ENCODE measurements at places on chromosomes 3 and 15.

GRCh38 chr3:12974334-12974733 lies 98.9 kb downstream of the IQSEC1 start:
- DNase-seq: no peak

- no peak for DNase-seq
These were observed 619 bp downstream of the EIF2AK4 start for GRCh38 chr15:39934397-39935071.

GRCh38 chr15:79702621-79703020 lies 194.2 kb downstream of the MTHFS start:
- no peak for DNase-seq

- no peak for DNase-seq
These were observed 236.9 kb upstream of the HES1 start for GRCh38 chr3:193899001-193899400.

DNA sequence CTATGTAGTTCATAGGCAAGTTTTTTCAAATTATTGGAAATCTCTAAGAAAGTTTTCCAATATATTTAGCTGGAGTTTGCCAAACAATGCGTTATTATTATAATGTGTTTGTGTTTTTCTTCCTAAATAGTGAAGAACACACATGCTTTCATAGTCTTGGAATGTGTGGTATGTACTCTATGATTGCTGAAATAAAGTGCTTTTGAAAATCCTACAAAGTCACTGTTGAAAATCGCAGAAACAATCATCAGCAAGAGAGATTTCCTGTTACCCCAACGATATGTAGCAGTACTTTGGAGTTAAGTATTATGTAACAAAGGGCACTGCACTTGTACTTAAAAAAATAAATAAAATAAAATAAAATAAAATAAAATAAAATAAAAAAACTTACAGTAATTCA lies 796.2 kb downstream of the NAALADL2 start:
- DNase-seq: no peak

DNA sequence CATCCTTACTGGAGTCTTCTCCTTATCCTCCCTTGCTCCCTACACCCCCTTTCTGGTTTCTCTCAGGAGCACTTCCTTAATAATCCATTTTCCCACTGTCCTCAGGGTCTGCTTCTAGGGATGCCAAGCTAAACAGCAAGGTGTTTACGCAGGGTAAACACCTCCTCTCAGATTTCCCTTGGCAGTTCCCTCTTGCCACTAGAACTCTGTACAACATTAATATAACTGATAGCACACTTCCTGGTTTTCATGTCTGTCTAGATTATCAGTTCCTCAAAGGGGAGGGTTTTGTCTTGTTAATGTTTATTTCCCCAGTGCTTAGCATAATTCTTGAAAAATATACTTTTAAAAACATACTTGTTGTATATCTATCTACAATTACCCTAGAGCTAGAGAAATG lies 118.0 kb upstream of the SLC24A5 start:
- DNase-seq: no peak

DNA sequence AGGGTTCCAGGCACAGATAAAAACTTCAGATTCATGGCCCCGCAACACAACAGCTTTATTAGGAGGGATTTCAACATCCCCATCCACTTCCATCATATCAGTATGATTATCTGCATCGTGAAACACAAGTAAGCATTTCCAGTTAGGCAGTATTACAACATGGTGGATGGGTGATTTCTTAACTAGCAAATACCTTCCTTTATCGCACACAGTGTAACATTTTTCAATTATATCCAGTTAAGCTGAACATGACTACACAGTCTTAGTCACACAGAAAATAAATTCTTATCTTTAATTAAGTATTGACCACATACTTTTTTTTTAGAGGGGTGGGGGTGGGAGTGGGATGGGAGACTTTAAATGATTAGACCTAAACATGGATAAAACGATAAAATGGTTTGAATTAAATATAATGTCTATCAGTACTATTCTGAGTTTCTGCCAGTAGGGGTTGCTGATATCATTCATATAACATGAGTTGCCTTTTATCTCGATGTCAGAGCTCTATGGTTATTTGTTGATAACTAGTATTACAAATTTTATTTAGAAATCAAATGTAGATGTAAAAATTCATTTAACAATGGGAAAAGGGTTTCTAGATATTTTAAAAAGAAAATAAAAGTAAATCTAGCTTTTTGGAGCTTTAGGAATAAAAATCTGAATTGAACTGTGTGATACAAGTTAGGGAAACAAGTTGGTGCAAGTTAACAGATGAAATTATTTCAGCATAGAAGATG lies 146.6 kb downstream of the TBL1XR1 start:
- DNase-seq: no peak

DNA sequence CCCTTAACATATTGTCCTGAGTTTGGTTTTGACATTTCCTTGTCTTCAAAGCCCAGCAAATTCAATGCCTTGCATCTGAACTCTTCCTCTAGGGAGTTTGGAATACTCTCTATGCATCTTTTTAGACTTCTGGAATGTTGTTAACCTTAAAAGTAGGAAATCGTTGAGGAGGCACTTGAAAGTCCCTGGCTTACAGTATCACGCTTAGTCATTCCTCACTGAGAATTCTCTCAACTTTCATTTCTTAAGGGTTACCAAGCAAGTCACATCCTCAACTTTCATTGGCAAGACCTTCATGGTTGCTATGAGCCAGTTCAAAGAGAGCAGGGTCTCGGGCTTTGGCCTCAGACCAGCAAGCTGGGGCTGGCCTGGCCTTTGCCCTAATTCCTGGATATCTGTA lies 89.9 kb downstream of the ASB7 start:
- no peak for DNase-seq

- no peak for DNase-seq
These were observed 9.6 kb upstream of the CLDN16 start for GRCh38 chr3:190378240-190378891.

DNA sequence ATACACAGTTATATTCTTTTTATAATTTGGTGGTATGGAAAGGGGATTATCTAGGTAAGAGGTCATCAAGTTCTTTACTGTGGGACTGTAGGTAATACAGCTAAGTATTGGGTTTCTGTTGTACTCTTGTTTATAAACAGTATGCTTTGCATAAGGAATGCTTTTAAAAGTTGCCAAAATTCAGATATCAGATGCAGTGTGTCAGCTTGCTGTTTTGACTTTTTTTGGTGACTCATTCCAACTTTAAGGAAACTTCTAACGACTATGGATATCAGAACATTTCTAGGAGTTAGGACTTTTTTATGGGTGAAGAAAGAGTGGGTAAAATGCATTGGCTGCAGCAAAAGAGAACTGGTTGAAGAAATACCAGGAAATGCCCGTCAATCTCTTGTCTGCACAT lies 2.8 kb downstream of the SCAANT1 start:
- no peak for DNase-seq

DNA sequence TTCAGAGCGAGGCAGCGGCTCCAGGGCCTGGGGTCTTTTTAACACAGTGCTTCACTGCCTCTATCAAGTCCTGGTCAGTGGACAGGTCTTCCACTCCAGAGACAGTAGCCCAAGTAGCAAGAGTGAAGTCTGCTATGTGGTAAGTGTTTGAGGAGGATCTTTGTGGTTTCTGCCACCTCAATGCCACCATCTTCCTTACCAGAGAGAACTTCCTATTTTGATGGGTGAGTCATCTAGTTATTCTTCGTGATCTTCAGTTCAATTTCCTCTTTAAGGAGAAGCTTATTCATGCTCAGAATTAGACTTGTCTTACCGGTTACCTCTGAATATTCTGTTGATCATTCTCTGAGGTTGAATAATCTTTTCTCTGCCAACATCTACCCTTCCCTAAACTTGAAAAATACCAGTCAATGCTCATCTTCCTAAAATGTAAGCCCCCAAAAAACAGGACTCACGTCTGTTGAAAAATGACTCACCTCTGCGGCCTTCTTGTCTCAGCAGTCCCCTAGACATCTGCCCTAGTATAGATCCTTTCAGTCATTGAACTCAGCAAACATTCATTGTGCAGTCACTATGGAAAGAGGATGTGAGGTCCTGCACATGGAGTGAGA lies 32.2 kb upstream of the BCL6 start:
- peak; percentile 16 for DNase-seq

- DNase-seq: no peak
These were observed 125.0 kb upstream of the SMAD3 start for GRCh38 chr15:66940368-66940767.

- DNase-seq: no peak
These were observed 29.8 kb upstream of the LPP start for GRCh38 chr3:188124184-188124583.

- no peak for DNase-seq
These were observed 115.6 kb upstream of the SOX2 start for GRCh38 chr3:181596126-181596525.

- no peak for DNase-seq
These were observed 106.1 kb upstream of the COL8A1 start for GRCh38 chr3:99532246-99532645.

GRCh38 chr3:67946436-67946835 lies 292.0 kb upstream of the SUCLG2 start:
- DNase-seq: no peak

DNA sequence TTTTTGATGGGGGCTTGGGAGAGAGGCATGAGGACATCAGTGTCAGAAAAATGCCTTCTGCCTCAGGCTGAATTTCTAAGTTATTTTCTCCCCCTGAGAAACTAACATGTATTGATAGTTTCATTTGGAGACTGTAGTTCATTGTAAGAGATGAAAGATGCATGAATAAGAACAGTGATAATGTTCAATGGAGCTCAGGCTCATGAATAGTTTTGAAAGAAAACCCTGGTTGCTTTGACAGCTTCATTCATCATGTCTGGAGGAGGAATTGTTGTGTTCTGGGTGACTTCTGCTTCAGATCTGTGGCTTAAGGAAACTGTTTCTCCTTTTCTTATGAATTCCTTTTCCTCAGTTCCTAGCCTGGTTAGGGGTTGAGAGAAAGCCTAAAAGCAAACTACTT lies 204.0 kb upstream of the LRRC3B start:
- DNase-seq: no peak

DNA sequence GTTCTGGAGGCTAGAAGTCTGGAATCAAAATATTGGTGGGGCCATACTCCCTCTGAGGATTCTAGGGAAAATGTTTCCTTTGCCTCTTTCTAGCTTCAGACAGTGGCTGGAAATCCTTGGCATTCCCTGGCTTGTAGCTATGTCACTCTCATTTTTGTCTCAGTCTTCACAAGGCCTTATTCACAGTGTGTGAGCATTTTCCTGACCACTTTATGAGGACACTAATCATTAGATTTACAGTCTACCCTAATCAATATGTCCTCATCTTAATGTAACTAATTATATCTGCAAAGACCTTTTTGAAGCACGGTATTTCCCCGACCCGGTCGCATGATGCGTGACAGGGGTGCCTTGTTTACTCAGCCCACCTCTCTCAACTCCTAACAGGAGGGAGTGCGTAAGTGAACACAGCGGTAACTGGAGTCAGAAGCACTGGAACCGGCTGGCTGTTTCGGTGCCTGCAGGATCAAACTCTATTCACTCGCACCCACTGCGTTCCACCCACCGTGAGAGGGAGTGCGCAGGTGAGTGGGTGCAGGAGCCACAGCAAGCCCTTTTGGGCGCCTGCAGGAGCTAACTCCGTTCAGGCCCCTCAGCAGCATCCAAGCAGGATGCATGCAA lies 155.0 kb downstream of the EPHA3 start:
- DNase-seq: no peak

- no peak for DNase-seq
These were observed 63.0 kb downstream of the SFMBT1 start for GRCh38 chr3:52982839-52983238.

All from T-helper 9 cell (primary cell).